Posterior cingulate gyrus (tissue), 11 donors: ENCODE measurements at places on chromosomes 1 and 21.
A peak's percentile ranks its signal among the peaks of the same experiment; 100 is the strongest.

- no peak for DNase-seq
Observed at GRCh38 chr1:5304702-5305101, 650.3 kb downstream of the AJAP1 start.

- DNase-seq = no peak
Observed at GRCh38 chr1:60583696-60584095, 498.7 kb upstream of the NFIA start.

DNA sequence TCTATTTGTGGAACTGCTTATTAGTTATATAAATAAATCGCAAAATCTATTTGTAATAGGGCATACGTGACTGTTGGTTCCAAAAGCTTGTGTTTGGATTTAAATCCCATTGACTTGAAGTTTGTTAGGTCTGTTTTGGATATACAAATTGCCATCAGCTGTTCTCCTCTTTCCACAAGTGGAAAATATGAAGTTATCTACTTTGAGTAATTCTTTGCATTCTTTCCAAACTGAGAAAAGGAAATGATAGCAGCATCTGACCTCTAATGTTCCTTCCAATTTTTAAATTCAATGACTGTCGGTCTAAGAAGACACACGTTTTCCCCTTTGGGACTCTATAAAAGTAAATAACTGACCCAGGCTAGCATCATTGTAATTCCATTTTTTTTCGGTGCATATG is 165.7 kb upstream of the SGIP1 start:
- DNase-seq = no peak

DNA sequence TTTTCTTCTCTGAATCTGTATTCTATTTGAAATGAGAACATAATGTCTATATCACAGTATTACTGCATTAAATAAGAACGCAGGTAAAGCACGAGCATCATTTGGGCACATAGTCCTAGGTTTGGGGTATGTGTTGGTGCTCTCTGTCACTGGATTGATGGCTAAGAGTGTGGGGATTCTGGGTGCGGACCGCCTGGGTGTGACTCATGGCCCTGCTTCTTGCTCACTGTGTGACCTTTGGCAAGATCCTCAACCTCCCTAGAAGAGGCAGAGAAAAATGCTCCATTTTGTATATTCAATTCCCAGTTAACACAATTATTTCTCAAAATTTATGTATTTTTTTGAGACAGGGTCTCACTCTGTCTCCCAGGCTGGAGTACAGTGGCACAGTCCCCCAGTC is 99.7 kb downstream of the LAMC2 start:
- no peak for DNase-seq

DNA sequence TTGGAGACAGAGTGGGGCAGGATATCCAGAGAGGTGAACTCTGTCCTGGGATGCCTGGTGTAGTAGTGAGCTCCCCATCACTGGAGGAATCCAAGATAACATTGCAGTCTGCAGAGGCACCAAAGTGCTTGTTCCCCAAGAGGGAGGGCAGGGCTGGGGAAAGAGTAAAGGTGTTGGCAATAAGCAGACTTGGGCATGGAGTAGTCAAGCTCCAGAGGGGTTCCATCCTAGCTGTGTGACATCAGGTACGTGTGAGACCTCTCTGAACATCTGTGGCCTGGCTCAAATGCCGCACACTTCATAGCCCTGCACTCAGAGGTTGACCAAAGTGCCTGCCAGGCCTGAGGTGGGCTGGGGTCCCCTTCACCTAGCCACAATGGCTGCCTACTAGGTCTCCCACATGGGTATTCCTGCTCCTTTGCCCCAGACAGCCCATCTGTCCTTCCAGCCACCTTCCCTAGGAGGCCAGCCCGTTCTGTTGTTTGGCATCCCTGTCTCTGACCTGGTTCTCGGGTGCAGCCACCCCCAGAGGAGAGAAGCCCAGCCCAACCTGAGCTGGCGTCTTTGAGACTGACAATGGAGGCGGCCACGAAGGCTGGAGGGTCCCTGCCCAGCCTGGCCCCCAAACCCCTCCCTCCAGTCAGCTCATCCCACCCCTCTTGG is 2.8 kb upstream of the ARF1 start:
- DNase-seq = no peak

GRCh38 chr1:183604038-183604808 is 14.0 kb upstream of the NCF2 start:
- peak; percentile 62 for DNase-seq

- DNase-seq = no peak
Observed at GRCh38 chr1:53715478-53715877, 23.5 kb downstream of the GLIS1 start.

DNA sequence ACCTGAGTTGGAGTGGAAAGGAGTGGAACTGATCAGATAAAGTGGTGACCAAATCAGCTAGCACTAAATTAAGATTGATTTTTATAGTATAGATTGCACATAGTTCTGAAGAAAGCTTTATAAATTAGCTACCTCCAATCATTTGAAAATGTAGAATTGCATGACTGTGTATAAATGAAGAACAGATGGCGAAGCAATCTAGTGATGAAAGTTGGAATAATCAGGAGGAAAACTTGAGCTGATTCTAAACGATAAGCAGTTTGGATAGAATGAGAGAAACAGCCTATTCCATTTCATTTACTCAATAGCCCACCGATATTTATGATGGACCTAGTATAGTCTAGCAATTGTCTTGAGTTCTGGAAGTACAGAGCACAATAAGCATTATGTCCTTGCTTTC is 661.5 kb downstream of the PLA2G4A start:
- DNase-seq = no peak

GRCh38 chr1:54995835-54996234 is 2.9 kb upstream of the BSND start:
- no peak for DNase-seq

DNA sequence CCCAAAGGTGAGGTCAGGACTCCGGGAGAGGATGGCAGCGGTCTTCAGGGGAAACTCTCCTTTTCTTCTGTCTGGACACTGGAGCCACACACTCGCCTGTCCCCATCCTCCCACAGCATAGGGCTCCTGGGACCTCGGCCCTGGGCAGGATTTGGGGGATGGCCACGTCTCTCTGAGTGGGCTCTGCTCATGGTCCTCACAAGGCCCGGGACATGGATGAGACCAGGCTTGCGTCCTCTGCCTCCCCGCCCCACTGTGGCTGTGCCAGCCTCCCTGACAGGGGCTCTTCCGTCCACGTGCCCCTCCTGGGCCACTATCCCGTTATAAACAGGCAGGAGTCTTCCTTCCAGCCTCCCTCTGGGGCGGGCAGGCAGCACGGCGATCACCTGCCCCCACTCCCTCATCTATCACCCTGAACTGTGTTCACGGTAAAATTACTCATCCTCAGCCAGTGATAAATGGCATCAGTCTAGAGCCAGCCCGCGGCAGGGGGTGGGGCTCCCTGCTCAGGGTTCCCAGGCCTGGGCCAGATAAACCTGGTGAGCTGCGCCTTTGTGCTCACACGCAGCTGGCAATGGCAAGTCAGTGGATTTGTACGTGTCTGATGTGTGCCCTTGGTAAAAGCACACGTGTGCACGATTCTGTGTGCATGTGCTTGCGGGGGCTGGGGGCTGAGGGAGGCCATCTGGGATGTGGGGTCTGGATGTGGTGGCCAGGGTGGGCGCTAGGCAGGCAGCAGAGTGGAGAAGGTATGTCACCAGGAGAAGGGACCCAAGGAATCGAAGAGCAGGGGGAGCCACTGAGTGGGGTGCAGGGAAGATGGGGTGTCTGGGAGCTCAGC is 12.6 kb upstream of the SAMD11 start:
- peak; percentile 61 for DNase-seq

GRCh38 chr1:70205071-70205433 is 327 bp downstream of the LRRC40 start:
- no peak for DNase-seq

DNA sequence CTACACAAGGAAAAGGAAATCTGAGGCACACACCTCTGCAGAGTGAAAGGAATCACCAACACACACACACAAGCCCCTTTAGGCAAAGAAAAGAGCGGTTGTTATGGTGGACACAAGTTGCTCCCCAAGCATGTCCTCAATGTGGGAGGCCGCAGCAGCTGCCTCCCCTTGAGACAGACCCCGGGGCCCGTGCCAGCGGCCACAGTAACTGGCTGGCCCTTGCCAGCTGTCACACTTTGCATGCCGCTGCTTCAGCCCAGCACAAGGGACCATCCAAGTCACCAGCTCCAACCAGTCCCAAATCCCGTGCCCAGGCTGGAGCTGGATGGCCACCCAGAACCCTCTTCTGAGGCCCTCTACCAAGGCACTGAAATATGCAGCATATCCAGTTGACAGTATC is 2.9 kb upstream of the OLIG1 start:
- no peak for DNase-seq

DNA sequence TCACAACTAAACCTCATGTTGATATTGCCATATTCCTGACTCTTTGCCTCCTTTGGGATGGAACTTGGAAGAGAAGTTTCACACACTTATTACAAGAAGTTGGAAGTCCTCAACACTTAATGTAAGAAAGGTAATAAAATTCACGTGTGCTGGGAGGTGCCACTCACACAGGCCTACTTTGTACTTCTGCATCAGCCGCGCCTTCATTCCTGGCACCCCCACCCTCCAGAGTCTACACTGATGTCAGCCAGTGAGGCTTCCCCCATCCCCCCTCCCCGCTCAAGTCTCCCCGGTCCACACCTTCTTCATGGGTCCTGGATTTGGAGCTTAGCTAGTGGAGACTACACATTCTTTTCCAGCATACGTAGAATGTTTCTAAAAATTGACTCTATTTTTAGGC is 24.8 kb upstream of the SLC45A1 start:
- no peak for DNase-seq

DNA sequence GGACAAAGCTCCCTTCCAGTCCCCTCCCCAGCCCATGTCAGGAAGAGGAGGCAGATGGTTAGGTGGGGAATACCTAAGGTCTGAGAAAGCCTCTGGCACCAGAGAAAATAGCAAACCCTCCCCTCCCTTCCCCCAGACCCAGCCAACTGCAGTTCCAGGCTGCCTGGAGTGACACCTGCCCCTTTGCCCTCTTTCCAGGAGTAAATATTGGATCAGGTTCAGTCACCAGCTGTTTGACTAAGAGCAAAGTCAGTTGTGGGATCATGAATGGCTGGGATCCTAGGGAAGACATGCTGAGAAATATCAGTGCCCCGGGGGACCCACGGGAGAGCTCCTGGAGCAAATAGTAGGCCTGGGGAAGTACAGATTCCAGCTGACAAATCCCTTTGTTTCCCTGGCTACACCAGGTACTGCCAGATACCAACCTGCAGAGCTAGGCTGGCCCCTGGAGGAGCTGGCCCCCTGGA is 12.2 kb upstream of the CDK18 start:
- no peak for DNase-seq

- DNase-seq = no peak
Observed at GRCh38 chr1:63703701-63704107, 70.1 kb upstream of the ROR1 start.

- no peak for DNase-seq
Observed at GRCh38 chr1:167280912-167281311, 60.2 kb downstream of the POU2F1 start.

GRCh38 chr21:44880405-44881197 is 7.1 kb upstream of the PTTG1IP start:
- no peak for DNase-seq

GRCh38 chr1:64659478-64660138 is 85.3 kb upstream of the RAVER2 start:
- DNase-seq = no peak

GRCh38 chr1:209860293-209860881 is 32.6 kb downstream of the UTP25 start:
- DNase-seq = peak; percentile 95

DNA sequence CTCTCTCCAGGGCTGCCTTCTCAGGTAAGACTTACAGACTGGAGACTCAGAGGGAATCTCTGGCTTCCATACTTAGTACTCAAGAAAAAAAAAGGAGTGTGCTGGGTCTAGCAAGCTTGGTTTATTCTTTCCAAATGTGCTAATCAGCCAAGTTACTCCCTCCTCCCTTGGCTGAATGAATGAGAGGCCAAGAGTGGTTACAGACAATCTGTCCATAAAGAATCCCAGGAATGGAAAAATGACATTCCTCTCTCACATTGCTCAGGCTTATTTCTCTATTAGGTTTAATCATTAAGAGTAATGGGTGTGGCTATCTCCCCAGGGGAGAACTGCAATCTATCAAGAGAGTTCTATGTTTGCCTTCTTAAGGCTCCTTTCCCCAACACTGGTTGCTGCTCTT is 547.3 kb upstream of the PLXNA2 start:
- no peak for DNase-seq

DNA sequence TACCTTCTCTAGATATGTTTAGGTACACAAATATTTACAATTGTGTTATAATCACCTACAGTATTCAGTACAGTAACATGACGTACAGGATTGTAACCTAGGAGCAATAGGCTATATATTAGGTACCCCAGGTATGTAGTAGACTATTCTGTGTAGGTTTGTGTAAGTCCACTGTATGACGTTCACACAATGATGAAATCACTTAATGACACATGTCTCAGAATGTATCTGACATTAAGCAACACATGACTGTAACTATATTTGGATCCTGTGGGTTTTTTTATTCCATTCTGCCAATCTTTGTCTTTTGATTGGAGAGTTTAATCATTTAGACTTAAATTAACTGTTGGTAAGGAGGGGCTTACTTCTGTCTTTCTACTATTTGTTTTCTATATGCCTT is 52.1 kb downstream of the STYXL2 start:
- DNase-seq = no peak

- DNase-seq = no peak
Observed at GRCh38 chr1:237887542-237887941, 3.2 kb downstream of the ZP4 start.

DNA sequence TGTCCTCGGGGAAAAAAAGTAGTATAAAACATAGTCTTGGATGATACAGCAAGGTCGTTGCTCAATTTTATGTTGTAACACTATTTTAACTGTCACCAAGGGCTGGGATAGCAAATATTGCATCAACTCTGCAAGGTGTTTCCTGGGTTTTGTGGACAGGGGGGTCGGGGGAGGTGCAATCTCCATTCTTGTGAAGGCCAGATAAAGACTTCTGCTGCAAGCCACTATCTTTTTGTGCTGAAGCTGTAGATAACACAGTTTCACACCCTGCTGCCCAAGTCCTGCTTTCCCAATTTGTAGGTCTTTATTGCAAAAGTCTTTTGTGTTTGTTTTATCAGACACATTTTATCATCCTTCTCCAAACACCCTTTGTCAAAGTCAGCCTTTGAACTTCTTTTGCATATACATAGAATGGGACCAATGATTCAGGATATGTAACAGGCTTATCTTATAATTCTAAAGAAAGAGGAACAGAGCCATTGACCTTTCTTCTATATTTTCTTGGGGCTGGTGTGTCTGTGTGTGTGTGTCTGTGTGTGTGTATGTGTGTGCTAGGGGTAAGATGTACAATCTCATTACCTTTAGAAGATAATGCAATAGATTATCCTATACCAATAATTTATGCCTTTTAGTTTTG is 140.6 kb downstream of the RUNX1 start:
- DNase-seq = peak; percentile 67

- no peak for DNase-seq
Observed at GRCh38 chr1:6460301-6461050, 5.5 kb downstream of the TNFRSF25 start.
